ENCODE measurements at places on chromosomes 13 and 19.

DNA sequence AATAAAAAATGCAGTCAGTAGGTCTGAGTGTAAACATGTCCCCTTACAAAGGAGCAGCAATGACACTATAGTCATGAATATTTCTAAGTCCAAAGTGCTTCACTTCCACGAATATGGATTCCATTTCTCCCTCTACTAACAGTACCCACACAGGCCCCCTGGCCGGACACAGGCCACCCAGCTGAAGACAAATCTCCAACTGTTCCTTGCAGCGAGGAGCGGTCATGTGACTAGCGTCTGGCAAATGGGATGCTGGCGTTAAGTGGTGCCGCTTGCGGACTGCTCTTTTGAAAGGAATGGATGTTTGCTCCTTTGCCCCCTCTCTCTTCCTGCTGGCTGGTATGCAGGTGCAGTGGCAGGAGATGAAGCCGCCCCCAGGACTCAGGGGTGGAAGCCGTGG, 16.2 kb downstream of the PPP1R12C start:
- DNase-seq: no peak

DNA sequence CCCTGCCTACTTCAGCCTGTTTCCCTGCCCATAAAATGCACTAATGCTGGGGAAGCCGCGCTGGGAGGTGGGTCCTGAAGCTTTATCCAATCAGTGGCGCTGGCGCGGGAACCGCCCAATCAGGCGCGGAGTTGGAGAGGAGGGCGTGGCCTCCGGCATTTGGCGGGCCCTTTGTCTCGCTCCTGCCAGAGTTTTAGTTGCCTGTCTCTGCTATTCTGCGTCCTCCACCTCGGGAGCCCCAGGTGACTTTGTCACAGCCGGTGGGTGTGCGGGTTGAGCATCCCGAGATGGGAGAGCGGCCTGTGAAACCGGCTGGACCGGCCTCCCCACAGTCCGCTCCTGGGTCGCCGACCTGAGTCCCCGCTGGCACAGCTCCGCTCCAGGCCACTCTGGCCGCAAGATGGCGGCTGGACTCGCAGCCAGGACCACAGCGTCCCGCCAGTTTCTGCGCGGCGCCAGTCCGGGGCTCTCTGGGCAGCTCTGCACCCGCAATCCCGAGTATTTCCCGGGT, 30.7 kb upstream of the ZNF429 start:
- no peak for DNase-seq

DNA sequence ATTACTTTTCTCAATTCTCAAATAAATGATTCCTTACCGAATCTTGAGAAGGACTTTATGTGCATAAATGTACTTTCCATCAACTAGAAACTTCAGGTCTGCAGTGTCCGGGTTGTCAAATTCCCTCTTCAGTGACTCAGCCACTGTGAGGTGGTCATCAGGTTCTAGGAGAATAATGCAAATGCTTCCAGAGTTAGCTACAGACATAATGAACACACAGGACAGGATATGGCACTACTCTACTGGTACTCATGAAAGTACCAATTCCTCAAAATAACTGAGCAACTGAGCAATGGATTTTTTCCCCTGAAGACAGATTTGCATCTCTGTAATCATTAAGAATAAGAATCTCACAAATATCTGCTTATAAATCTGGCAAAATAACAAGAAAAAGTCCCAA, 31.2 kb downstream of the RCBTB2 start:
- no peak for DNase-seq

GRCh38 chr13:95349267-95349666, 48.0 kb upstream of the ABCC4 start:
- DNase-seq: no peak

Data from fibroblast of skin of left biceps (primary cell).